ENCODE measurements at places on chromosomes 16 and 17.
A peak's percentile ranks its signal among the peaks of the same experiment; 100 is the strongest.

- peak; percentile 97 for DNase-seq
These were observed 864 bp upstream of the MAZ start for GRCh38 chr16:29805232-29806098.

DNA sequence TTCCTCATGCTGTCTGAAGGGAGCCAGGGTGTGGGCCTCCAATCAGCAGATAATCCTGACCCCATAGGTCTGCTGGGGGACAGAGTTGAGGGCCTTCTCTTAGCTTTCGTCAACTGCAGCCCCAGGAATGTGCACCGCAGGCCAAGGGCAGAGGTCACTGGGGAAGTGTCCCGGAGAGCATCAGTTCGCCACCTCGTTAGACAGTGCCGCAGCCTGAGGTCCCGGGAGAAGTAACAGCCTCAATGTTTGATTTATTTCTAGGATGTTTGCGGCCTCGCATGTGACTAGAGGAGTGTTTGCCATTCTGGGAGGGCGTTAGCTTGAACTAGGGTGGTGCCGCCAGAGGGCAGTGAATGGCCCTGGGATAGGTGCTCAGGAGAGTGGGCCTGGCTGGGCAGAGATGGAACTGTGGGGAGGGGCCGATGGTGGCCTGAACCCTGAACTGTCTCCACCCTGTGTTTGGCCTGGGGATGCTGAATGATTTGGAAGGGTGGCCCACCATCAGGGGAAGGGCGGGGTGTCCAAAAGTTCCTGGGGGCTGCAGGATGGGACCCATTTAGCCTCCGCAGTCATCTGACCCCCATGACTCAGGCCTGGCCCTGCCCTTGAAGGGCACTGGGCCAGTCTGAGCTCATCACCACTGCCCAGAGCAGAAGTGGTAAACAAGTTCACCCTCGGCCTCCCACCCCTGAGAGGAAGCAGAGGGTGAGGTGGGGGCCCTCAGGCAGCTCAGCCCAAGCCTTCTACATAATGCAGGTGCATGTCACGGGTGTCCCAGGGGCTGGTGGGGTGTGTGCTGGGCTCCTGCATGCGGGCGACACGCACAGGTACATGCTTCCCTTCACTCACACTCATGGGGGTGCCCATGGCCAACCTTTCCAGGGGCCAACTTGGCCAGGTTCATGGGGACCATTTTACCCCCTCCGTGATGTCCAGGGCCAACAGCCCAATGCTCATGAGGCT lies 12.4 kb upstream of the TAC4 start:
- no peak for DNase-seq

- no peak for DNase-seq
These were observed 20.2 kb downstream of the KNOP1 start for GRCh38 chr16:19697756-19698318.

- DNase-seq = no peak
These were observed 21.7 kb upstream of the PAFAH1B1 start for GRCh38 chr17:2571523-2572303.

- DNase-seq = no peak
These were observed 191.1 kb downstream of the ZFHX3 start for GRCh38 chr16:72856797-72857196.

- DNase-seq = no peak
These were observed 612.3 kb upstream of the EEF2KMT start for GRCh38 chr16:5709889-5710288.

DNA sequence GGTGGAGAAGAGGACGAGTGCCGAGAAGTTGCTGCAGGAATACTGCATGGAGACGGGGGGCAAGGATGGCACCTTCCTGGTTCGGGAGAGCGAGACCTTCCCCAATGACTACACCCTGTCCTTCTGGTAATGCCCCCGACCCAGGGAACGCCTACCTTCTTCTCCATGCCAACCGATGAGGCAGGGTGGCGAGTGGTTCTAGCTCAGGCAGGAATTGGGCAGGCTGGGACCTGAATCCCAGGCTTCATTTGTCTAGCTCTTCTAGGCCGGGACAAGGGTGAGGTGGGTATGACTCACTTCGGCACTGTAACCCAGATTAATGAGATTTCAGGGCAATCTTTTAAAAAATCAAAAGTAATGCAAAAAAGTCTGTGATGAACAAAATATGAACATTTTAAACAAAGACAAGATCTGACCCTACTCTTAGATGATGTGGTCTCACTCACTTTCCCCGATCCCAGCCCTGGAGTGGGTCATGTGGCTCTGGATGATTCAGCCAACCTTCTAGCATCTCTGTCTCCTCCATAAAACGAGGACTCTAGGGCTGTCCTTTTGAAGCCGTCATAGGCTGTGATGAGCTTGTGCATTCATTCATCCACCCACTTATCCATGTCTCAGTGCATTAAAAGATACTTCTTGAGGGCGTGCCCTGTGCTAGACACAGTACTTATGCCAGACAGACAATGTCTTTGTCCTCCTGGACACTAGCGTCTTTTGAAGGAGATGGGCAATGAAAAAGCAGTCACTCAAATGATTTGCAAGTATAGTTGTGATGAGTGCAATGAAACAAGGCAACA lies 102.6 kb downstream of the SDR42E1 start:
- no peak for DNase-seq

DNA sequence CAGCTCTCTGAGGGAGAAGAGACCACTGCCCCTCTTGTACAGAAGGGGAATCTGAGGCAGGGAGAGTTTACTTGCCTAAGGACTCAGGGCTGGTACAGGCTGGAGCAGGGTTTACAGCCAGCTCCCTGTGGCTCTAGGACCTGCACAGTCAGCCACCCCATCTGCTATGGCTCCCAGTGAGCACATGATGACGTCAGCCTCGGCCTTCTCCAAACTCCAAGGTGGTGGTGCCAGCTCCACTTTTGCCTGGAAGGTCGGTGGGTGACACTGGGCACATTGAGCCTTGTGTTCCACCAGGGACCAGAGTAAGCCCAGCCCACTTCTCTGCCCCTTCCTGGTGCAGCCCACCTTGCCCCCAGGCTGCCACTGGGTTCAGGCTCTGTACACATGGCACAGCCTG lies 202.2 kb downstream of the ENGASE start:
- no peak for DNase-seq

GRCh38 chr17:1766382-1767135 lies 4.7 kb downstream of the SERPINF1 start:
- DNase-seq = no peak

- no peak for DNase-seq
These were observed 217.5 kb upstream of the CHMP6 start for GRCh38 chr17:80774146-80774545.

DNA sequence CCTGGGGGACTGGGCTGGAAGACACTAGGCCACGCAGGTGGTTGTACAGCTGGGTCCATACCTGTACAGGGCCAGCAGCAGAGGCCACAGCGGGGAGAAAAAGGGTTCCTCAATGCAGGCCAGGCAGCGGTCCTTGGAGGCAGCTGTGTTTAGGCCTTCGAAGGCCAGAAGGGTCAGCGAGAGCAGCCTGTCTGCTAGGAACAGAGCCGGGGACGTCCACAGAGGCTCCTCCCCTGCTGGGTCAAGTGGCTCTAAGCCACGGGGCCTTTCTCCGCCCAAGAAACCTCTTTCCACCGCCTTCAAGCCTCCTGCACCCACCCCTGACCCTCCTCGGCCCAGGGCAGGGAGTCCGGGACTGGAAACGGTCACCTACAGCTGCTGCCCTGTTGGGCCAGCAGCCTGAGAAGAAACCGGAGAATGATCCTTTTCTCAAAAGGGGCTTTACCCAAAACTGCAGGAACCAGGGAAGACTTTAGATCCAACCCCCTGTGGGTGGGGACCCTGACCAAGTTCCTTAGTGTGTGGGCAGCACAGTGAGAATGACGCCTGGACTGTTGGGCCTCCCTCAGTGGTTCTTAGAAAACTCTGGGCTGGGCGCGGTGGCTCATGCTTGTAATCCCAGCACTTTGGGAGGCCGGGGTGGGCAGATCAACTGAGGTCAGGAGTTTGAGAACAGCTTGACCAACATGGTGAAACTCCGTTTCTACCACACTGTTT lies 8.4 kb upstream of the SPATA2L start:
- no peak for DNase-seq

- DNase-seq = no peak
These were observed 33.6 kb downstream of the RNF213 start for GRCh38 chr17:80294210-80294609.

DNA sequence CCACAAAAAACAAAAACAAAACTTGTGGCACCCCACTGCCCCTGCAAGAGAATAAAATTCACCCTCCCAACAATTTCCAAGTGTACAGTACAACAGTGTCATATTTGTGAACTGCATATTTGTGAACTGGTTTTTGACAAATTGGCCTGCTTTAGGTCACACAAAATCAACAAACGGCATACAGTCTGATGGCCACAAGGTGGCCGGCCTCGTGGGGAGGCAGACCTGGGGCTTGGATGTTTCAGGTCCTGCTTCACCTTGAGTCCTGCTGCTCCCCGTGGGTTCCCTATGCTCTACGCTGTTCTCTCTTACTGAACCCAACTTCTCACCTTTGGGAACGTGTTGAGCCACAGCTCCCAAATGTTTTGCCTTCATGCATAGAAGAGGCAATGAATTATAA lies 102.2 kb downstream of the CDK5R1 start:
- DNase-seq = no peak

DNA sequence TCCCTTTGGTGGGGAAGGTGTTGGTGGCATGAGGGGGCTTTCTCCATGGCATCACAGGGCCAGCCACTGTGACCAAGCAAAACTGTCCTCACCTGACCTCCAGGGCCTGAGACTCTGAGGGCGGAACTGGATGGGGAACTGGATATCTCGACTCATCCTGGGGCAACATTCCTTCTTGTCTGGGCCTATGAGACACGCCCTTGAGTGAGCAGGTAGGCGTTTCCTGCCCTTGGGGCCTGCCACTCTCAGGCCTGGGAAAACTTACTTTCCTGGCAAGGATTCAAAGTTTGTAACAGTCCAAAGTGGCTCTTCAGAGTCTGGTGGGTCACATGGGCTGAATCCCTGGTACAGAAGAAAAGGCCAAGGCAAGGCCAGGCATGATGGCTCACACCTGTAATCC lies 9.6 kb downstream of the MT1X start:
- DNase-seq = no peak

- DNase-seq = no peak
These were observed 55.9 kb upstream of the PLCG2 start for GRCh38 chr16:81723098-81723723.

GRCh38 chr16:69706975-69707340 lies 19.4 kb downstream of the NQO1 start:
- no peak for DNase-seq

DNA sequence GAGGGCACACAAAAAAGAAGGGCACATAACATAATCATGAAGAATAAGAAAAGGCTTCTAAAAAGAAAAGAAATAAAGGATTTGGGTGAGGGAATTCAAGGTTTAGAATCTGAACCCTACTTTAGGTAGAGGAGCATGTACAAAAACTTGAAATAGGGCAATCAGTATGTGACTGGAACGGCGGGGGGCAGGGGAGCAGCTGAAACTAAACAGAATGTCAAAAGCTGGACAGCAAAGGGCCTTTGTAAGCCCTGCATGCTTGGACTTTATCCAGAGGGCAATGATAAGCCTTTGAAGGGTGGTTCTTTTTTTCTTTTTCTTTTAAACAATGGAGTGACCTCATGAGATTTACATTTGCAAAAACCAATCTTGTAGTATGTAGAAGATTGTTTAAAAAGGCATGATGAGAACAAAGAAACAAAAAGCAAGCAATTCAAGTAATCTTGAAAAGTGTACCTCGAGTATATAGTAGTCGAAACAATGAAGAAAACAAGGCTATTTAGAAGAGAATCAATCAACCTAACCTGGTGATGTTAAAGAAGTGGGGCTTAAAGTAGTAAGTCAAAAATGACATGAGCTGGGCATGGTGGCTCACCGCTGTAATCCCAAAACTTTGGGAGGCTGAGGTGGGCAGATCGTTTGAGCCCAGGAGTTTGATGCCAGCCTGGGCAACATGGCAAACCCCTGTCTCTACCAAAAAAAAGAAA lies 46.7 kb upstream of the ANKFY1 start:
- DNase-seq = no peak

DNA sequence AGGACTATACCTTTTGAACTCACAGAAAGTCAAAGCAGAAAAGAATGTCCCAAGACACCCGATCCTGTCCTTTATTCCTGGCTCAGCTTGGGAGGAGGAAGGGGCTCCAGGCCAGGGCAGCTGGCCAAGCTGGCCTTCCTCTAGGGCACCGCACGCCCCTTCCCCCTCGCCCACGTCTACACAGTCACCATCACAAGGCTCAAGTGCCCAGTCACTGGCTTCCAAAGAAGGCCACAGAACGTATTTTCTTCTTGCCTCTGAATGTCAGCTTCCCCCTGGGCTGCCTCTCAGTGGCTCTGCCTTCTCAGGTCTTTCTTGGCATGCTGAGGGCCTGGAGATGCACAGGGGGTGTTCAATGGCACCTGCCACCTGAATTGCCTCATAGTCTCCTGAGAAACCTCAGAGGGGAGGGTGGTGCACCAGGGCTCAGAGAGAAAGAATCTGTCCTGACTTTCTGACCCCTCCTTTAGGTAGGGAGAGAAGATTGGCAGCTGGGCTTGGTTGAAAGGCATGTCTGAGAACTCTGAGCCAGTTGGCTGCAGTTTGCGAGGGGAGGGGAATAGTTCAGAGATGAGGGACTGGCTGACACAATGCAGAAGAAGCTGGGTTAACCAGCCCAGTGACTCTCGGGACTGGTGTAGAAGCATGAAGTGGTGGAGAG lies 2.1 kb downstream of the DHRS11 start:
- no peak for DNase-seq

GRCh38 chr16:21300309-21301167 lies 22.4 kb upstream of the CRYM start:
- peak; percentile 79 for DNase-seq

- DNase-seq = no peak
These were observed 2.9 kb downstream of the SRL start for GRCh38 chr16:4239020-4239419.

DNA sequence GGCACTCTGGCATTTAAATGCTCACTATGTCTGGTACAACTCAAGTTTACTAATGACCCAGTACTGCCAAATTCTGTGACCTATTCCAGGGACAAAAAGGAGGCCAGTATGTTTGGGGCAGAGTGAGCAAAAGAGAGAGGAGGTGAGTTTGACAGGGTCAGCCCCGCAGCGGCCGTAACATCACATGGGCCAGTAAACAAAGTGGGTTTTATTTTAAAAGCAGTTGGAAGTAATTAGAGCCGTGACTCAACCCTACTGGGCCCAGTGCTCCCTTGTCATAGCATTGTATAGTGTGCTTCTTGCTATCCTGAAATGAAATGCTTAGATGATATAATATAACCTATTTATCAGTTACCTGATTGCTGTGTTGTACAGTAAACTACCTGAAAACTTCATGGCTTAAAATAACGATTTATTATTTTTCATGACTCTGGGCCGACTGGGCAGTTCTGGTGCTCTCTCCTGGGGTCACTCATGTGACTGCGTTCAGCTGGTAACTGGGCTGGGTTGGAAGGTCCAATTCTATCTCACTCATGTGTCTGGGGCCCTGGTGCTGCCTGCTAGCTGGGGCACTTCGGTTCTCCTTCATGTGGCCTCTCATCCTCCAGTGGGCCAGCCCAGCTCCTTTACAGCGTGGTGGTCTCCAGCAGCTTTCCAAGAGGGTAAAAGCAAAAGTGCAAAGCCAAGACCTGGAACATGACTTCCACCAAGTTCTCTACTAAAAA lies 27.4 kb downstream of the IQCK start:
- no peak for DNase-seq

- no peak for DNase-seq
These were observed 155.7 kb upstream of the TNRC6C start for GRCh38 chr17:77802811-77803220.

GRCh38 chr17:40103688-40104087 lies 3.3 kb upstream of the NR1D1 start:
- no peak for DNase-seq

GRCh38 chr16:59324462-59324861 lies 590.3 kb upstream of the GOT2 start:
- no peak for DNase-seq

Measured in liver (tissue), 10 donors.